ENCODE measurements at places on chromosomes 5 and 9.

- DNase-seq = no peak
Measured at GRCh38 chr9:105708405-105708804, 14.1 kb downstream of the TMEM38B start.

DNA sequence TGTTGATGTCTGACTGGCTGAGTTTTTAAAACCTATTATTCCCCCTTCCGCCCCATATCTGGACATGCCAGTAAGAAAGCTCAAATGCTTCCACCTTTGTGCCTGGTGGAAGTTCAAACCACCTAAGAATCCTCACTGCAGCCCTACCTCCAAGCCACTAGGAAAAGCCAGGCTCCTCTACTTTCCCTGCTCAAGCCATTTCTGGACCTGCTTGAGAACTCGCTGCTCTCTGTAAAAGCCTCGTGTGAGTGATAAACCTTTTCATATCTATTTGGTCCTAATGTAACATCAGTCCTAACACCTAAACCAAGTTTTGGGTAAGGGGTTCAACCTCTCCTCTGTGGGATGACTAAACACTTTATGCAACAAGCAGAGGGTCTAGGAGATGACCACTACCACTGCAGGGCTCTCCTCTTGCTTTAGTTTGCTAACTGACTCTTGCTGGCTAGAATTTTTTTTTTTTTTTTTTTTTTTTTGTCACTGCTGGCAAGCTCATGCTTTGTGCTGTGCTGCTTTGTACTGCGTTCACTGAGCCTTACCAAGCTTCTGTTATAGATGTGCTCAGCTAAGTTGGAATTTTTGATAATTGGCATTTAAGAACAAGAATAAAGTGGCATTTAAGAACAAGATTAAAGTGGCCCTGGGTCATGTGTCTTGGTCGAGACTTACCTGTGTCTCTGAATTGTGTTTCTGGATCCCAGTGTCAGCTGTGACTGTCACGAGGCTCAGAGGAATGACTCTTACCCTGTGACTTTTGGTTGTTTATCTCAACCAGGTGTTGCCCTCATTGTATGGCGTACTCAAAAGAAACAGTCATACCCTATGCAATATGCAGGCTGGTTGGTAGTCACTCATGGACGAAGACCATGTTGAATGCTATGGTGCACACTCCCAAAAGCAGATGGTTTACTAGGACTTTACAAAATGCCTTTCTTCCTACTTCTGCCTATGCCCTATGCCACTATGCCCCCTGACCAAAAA is 19.5 kb downstream of the TRIM32 start:
- DNase-seq = no peak

DNA sequence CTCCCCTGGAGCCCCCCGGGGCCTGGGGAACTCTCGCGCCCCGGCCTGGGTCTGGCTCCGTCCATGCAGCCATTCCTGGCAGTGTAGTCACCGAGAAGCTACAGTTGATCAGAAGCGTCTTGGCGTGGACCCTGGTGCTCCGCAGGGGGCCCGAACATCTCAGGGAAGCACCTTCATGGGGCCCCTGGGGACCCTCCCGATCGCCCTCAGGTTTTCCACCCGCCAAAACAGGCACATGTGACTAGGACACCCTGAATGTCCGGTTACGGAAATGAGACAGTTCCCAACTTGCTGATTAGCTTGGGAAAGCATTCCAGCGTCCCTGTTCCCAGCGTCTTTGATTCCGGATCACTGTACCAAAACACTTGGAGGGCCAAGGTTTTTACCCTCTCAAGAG is 472 bp downstream of the FBXO4 start:
- no peak for DNase-seq

DNA sequence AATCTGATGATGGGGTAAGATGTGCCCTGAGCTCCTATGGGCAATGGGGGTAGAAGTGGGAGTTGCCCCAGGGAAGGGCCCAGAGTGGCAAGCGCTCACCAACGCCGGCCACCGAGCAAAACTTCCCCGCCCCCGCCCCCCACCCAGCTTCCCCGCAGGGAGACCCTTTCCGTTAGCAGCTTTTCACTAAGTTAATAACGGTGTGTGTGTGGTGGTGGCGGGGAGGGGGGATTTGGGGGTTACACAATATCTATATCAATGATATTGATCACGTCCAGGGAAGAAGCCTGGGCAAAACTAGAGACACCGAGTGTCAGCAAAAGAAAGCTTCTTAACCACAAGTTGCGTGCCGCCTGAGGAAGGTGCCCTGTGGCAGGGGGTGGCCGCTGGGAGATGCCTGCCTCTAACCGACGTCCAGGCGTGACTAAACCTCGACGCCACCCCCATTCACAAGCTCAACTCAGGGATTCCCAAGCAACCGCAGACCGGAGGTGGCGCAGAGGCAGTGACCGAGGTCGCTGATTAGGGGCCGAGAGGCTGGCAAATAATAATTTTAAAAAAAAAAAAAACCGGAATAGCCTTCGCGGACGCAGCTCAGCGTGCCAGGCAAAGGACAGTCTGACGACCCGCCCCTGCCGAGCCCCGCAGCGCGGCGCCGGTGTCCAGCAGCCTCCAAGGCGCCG is 222.6 kb downstream of the MEF2C start:
- no peak for DNase-seq

DNA sequence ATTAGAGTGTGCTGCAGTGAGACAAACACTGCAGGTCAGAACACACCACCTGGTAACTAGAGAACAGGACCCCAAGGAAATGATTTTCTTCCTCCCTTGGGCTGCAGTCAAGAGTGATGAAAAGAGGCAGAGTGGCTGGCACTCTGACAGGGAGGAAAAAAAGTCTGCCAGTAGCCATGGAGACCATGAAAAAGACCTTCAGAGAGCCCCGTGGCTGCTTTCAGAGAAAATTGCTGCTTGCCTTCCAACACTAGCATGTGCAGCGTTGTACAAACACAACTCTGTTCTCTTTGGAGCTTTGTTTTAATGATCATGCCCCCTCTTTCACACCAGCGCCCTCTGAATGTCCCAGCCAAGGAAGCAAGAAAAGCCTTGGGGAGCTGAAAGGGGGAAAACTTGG is 68.8 kb downstream of the ANKRD55 start:
- DNase-seq = no peak

GRCh38 chr5:112697322-112697721 is 40.4 kb upstream of the APC start:
- no peak for DNase-seq

- DNase-seq = no peak
Measured at GRCh38 chr9:70120834-70121510, 77.3 kb downstream of the MAMDC2 start.

GRCh38 chr5:108074626-108075025 is 307.3 kb downstream of the FBXL17 start:
- DNase-seq = no peak

GRCh38 chr5:148186248-148187003 is 16.4 kb upstream of the SPINK6 start:
- DNase-seq = no peak

DNA sequence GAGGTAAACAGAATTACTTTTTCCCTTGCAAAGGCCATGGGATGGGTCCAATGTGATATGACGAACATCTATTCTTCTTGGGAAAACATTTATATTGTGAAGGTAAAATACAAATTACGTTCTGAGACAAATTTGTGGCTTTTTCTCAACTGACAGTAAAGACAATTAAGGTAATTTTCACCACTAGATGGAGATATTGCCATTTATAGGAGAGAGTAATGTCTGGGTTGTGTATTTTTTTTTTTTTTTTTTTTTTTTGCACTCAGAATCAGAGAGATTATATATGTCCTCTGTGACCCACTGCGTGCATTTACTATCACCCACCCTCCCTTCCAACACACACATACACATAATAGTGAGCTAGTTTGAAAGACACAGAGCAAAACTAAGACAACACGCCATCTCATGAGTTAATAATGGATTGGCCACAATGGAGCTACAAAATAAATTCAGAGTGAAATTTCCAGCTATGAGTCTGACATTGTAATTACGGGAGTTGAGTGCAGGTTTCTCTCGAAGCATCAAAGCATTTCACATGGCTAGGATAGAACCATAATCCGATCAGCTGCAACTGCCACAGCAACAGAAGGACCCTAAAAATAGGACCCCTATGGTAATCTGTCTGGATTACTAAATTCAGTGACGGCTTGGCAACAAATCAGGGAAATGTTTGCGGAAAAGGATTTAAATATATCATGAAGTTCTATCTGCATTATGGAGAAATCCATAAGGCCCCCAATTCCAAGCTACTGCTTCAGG is 49.2 kb downstream of the ANXA1 start:
- DNase-seq = no peak

GRCh38 chr5:136080483-136081216 is 51.9 kb downstream of the TGFBI start:
- no peak for DNase-seq

- DNase-seq = no peak
Measured at GRCh38 chr5:132776131-132776937, 705 bp downstream of the SEPTIN8 start.

GRCh38 chr9:16532681-16533450 is 337.6 kb downstream of the BNC2 start:
- DNase-seq = no peak

- DNase-seq = no peak
Measured at GRCh38 chr9:135030566-135031226, 56.8 kb upstream of the OLFM1 start.

DNA sequence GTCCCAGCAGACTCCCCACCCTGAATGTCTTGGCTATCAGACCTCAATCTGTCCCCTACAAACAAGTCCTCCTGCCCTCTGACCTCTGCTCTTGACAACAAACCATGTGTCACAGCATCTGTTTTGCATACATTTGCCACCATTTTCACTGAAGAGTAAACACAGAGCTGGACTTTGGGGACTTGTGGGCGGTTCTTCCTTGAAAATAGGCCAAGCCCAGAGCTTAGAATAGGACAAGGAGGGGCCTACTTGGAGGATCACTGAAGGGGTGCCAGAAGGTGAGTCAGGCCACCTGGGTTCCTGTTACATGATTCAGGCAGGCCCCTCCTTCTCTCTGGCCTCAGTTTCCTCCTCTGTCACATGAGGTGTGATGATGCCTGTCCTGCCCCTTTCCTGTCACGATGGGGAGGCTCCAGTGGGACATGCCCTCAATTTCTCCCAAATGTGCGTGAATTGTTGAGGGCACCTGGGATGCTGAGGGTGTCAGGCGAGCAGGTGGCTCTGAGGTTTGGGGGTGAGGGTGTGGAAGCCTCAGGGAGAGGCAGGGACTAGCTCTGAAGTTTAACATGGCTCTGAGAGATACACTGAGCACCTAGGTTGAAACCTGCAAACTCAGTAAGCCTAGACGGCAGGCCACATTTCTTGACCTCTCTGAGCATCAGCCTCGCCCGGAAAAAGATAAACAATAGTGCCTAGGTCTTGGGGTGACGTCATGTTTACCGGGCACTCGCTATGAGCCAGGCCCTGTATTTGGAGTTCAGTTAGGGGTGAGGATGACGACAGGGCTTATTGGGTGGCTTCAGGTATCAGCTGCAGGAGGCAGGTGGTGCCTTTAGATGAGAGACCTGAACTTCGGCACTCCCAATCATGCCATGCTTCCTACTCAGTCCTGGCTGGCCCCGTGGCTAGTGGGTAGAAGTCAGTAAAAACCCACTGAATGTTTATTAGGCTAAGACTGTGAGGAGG is 107.6 kb upstream of the PITX1 start:
- DNase-seq = no peak

- no peak for DNase-seq
Measured at GRCh38 chr9:14380061-14380836, 66.3 kb upstream of the NFIB start.

DNA sequence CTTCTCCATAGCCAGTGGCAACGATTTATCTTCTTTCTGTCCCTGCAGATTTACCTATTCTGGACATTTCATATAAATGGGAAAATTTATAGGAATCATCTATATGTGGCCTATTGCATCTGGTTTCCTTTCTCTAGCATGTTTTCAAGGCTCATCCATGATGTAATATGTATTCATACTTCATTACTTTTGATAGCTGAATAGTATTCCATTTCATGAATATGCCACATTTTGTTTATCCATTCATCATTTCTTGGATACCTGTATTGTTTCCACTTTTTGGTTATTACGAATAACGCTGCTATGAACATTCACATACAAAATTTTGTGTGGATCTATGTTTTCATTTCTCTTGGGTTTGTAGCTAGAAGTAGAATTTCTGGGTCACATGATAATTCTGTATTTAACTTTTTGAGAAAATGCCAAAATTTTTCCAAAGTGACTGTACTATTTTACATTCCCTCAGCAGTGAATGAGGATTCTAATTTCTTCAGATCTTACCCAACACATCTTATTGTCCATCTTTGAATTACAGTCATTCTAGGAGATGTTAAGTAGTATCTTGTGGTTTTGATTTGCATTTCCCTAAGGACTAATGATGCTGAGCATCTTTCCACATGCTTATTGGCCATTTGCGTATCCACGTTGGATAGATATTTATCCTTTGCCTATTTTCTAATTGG is 3.6 kb downstream of the IARS1 start:
- DNase-seq = no peak

DNA sequence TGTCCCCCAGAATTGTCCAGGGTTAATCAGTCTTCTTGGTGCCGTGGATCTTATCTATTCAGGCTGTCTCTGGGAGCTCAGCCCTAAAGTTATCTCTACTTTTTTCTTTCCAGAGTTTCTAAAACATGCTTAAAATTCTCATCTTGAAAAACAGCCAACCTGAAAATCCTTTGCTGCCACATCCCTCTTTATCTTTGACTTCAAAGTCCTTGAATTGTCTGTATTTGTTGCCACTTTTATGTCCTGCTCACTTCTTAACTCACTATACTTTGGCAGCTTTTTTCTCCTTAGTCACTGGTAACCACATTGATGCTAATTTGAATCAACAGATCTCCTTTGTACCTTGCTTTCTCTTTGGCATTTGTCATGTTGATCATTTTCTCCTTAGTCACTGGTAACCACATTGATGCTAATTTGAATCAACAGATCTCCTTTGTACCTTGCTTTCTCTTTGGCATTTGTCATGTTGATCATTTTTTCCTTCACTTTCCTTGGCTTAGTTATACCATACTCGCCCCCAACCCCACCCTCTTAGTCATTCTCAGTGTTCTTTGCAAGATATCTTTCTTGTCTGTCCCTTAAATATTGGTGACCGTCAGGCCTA is 8.5 kb downstream of the DMXL1 start:
- no peak for DNase-seq

DNA sequence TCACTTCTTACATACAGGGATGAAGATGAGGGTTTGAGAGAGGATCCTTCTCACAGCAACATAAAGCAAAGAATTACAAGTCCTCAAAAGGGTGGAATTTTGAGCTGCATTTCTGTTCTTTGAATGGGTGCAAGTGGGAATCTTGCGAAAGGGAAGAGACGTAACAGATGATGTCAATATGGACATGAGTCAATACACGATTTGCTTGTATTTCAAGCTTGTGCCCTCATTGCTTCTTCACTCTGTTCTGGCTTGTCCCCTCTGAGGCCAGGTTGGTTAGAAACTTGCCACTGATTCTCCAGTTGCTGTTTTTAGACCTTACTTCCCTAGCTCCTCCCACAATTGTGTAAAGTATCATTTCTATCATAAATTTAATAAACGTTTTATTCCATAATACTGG is 104.8 kb upstream of the CLINT1 start:
- DNase-seq = no peak

GRCh38 chr5:112647428-112647827 is 90.3 kb upstream of the APC start:
- DNase-seq = no peak

GRCh38 chr5:30156156-30156555 is 1037.3 kb upstream of the CDH6 start:
- DNase-seq = no peak

GRCh38 chr5:156331181-156331580 is 4.2 kb downstream of the SGCD start:
- DNase-seq = no peak

Measured in NCI-H1048 (cell line).